ENCODE measurements at places on chromosomes 6 and 20. TPM values are rescaled to one million over a fixed set of nuclear protein-coding genes. Genes with fewer than 3 reads are reported as not detected.

GRCh38 chr20:22001886-22002285 is 296.4 kb downstream of the PAX1 start:
- H3K4me1 ChIP-seq = no peaks in the 10 kb centered on the region
- DNase-seq = no peak
- H3K4me3 ChIP-seq = no peak overlapping the region
- no peak overlapping the region for H3K27ac ChIP-seq
- H3K27me3 ChIP-seq = no peaks in the 10 kb centered on the region

- peaks cover 16% of the 10 kb centered on the region for H3K4me1 ChIP-seq
- no peak for DNase-seq
- peak overlapping the region; percentile 89 for H3K27ac ChIP-seq
Observed at GRCh38 chr20:38157635-38158495, 7.2 kb downstream of the TGM2 start.

GRCh38 chr20:59144831-59145196 is 18.8 kb upstream of the ZNF831 start:
- H3K36me3 ChIP-seq = no peaks in the 10 kb centered on the region
- no peak for DNase-seq
- H3K4me1 ChIP-seq = no peaks in the 10 kb centered on the region
- no peak overlapping the region for H3K27ac ChIP-seq
- H3K4me3 ChIP-seq = no peak overlapping the region

DNA sequence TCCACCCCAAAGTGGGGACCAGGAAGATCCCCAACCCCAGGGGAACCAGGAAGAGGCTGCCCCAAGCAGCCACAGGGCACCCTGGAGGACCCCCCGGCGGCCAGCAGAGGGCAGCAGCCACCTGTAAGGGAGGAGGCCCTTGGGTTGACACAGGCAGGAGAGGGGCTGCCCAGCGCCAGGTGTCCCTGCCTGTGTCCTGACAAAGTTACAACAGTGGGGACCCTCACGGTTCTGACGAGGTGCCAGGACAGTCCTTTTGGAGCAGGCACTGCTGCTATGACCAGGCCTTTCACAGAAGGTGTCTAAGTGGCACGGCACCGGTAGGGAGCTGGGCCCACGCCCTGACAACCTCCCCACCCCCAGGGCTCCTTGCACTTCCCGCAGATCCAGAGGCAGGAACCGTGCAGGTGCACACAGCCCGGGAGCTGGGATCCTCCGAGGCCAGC is 176.7 kb downstream of the BMP7 start:
- H3K4me3 ChIP-seq = no peak overlapping the region
- H3K36me3 ChIP-seq = no peaks in the 10 kb centered on the region
- DNase-seq = peak; percentile 31
- H3K27ac ChIP-seq = no peak overlapping the region
- H3K4me1 ChIP-seq = no peaks in the 10 kb centered on the region
- H3K27me3 ChIP-seq = peaks cover 13% of the 10 kb centered on the region

DNA sequence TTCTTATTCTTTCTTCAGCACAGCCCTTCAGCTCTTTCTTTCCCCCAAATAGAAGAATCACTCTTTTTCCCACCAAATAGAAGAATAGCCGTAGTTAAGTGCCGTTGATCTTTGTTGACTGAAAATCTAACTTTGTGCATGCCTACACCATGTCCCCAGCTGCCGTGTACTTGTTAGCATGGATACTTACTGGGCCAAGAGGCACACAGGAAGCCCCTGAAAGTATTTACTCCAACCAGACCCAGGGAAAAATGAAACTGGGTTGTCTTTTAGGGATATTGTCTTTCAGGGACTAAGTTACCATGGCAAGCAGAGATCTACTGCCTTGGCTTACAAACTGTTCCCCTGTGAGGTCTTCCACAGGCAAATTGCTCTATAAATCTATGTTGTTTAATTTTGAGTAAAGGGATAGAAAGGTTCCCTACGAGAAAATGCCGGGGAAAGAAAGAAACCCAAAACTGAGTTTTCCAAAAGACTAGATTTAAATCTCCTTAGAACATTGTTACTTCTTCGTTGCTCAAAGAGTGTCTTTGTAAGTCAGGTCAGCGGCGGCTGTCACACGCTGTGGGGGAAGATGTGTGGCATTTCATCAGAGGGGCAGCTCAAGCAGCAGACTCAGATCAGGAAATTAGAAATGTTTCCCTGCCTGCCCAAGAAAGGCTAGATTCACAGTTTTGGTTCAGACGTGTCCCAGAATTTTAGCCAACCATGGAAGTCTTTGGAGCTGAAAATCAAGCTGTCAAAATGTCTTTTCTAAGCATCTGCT is 188.2 kb upstream of the PRND start:
- H3K27me3 ChIP-seq = no peaks in the 10 kb centered on the region
- no peak overlapping the region for H3K4me3 ChIP-seq
- H3K27ac ChIP-seq = no peak overlapping the region
- H3K36me3 ChIP-seq = no peaks in the 10 kb centered on the region
- DNase-seq = no peak
- H3K4me1 ChIP-seq = no peaks in the 10 kb centered on the region

DNA sequence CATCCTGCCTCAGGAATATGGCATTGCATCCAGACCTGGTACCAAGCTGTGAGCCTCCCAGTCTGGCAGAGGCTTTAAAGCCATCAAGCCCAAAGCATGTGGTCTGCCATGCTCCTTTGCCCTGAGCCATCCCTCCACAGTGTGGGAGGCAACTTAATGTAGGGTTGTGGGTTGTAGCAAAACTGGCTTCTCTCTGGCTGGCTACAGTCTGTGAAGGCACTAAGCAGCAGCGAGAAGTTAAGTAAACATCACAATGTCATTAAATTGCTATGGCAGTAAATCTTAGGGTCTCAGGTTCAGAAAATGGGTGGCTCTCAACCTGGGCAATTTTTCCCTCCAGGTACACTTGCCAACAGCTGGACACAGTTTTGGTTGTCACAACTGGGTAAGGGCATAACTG is 472.9 kb downstream of the PREX1 start:
- H3K4me3 ChIP-seq = no peak overlapping the region
- no peaks in the 10 kb centered on the region for H3K27me3 ChIP-seq
- no peaks in the 10 kb centered on the region for H3K4me1 ChIP-seq
- no peak overlapping the region for H3K27ac ChIP-seq
- no peak for DNase-seq

- no peak for DNase-seq
- H3K4me3 ChIP-seq = no peak overlapping the region
- no peak overlapping the region for H3K27ac ChIP-seq
- no peaks in the 10 kb centered on the region for H3K36me3 ChIP-seq
Observed at GRCh38 chr6:108750801-108751200, 97.4 kb upstream of the ARMC2 start.

- H3K27me3 ChIP-seq = no peaks in the 10 kb centered on the region
- no peaks in the 10 kb centered on the region for H3K4me1 ChIP-seq
- H3K4me3 ChIP-seq = no peak overlapping the region
Observed at GRCh38 chr6:78598966-78599365, 268.4 kb upstream of the IRAK1BP1 start.

DNA sequence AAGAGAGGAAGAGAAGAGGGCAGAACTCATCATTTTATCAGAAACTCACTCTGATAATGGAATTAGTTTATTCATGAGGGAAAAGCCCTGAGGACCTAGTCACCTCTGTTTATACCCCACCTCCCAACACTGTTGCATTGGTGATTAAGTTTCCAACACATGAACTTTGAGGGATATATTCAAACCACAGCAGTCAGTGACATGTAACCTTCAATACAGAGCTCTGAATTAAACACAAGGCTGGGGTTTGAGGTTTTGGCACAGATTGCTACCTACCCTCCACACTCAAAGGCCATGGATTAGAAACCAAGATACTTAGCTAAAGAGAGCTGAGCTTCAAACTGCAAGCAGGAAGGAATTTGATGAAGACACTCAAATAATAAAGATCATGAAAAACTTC is 48.5 kb upstream of the MOCS1 start:
- H3K27me3 ChIP-seq = no peaks in the 10 kb centered on the region
- H3K27ac ChIP-seq = no peak overlapping the region
- no peaks in the 10 kb centered on the region for H3K4me1 ChIP-seq

DNA sequence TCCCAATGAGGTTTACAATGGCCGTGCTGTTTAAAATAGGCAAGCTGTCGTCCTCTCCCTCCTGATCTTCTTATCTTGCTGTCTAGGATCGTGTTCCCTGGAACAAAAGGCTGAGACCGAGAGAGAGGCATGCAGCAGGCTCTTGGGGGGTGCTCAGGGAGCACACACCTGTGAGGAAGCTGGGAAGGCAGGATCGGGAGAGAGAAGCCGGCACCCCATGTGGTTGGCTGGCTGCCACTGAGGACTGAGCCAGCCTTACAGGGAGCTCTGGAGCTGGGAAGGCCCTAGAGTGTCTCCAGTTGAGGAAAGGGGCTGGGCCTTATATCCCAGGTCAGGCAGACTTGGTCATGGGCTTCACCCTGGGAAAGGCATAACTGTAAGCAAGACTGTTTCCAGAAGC is 184.2 kb downstream of the LY86 start:
- DNase-seq = no peak
- no peaks in the 10 kb centered on the region for H3K27me3 ChIP-seq
- H3K36me3 ChIP-seq = no peaks in the 10 kb centered on the region
- no peaks in the 10 kb centered on the region for H3K4me1 ChIP-seq
- no peak overlapping the region for H3K4me3 ChIP-seq

GATA5 gene
- total RNA-seq = 3.5 TPM
